ENCODE measurements at places on chromosomes 3 and 15.

DNA sequence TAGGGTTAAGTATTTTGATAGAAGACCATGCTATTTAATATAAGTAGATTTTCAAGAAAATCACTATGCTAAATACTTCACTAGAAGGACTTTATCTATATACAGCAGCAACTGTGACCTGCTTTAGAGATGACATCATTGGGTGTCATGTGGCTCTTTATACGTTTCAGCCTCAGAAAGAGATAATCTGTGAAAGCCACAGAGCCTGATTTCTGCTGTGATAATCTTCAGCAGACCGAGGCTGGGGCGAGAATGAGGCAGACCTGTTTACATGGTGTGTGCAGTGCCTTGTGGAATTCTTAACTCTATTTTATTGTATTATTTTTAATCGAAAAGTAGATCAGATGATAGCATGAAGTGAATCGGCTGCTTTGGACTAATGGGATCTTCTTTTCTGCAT is 471.2 kb downstream of the MFSD1 start:
- no peak for DNase-seq

DNA sequence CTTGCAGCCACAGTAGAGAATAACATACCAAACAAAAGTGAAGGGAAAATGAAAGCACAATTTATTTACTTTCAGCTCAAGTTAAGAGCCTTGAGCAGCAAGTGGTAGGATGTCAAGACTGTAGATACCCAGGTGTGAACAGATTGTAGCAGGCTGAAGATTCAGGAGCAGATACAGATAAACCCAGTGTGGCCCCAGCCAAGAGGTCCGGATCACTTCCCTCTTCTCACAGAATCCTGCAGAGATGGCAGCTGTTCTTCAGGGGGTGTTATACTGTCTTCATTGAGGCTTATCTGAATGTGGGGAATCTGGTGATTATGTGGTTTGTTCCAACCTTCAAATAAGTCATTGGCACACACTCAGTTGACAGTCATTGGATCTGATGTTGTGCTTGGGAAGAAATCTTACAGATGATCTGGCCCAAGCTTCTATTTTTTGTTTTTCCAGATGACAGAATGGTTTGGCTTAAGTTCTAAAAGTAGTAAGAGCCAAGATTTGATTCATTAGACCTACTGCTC is 2.2 kb downstream of the STARD9 start:
- no peak for DNase-seq

DNA sequence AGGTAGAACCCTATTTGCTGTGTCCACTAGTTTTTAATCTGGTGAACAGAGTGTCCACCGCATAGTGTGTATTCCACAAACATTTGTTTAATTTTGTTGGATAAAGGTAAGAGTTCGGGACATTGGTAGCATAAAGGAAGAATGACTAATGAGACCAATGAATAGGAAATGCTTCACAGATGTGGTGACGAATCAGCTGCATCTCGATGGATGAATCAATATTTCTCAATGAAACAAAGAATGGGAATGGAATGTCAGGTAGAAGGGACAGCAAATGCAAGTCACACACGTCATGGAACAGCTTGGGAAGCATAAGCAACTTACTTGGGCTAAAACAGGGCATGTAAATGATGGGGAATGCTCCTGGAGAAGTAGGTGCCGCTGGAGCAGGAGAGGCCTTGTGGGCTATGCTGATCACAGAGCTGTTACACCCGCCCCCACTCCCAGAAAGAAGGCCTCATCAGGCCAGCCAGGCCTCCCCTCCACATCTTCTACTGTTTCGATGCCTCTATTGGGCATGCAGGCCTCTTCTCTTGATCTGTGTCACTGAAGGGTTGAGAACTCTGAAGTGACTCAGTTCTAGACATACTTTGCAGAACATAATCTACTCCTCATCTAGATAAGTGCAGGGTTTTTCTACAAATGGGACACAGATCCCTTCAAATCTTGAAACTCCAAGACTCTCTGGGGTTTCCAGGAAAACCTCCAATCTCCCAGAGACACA is 120.0 kb upstream of the GADL1 start:
- peak; percentile 40 for DNase-seq

GRCh38 chr15:81195339-81195864 is 1.3 kb upstream of the IL16 start:
- no peak for DNase-seq

GRCh38 chr3:171809611-171809860 is 747 bp downstream of the PLD1 start:
- DNase-seq, result no peak

DNA sequence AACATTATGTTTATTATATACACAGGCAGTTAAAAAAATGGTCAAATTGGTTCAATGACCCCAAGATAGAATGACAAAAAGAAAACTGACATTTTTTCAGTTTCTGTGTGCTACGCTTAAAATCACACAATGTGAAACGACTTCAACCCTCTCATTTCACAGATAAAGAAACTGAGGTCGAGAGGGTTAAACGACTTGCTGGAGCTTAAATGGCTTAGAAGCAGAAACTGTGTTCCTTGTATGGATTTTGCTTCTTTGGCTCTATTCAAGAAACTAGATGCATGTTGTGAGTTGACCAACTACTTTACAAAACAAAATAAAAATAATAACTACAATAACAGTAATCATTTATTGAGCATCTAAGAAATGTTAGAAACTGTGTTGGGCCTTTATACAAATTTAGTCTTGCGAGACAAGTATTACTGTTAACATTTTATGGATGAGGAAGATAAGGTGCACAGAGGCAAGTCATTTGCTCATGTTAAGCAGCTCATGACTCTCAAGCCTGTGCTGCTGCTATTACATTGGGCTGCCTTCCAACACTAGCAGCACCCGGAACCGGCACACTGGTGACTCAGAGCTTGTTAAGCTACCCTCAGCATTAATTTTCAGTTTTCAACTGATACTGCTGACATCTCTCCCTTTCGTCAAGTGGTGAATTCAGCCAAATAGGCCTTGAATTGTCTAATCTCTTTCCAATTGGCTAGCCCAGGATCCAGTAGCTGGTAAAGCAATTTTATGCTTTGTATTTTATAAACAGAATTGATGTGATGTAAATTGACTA is 487.6 kb downstream of the NAALADL2 start:
- DNase-seq, result peak; percentile 10

DNA sequence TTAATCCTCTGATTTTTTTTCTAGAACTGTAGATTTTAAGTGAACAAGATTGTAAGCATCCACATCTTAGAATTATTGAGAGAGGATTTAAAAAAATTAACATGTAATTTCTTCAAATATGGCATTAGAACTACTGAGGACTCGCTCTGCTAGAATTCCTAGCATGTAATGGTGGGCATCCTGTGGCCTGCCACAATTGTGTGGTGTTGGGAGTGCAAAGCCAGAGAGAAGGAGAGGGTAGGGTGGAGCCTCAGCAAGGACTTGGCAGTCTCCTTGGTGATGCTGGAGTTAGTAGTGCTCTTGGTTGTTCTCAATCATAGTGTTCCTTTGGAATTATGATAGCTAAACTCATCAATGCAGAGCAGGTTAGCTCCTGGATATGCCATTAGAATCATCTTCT is 443.9 kb upstream of the TBL1XR1 start:
- no peak for DNase-seq

DNA sequence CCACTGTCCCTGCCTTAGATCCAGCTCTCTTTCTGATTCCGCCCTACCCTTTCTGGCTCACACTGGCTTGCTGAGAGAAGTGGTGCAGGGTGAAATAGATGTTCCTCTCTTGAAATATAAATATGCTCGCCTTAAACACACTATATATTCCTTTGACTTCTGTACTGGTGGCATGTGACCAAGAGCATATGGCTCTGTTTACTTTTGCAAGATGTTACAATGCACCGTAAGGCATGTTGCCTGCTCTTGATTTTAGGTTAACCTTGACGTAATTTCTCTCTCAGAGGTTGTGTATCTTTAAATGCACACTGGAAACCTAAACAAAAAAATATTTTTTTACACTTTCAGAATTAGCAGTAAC is 749 bp downstream of the RSRC1 start:
- DNase-seq, result no peak

DNA sequence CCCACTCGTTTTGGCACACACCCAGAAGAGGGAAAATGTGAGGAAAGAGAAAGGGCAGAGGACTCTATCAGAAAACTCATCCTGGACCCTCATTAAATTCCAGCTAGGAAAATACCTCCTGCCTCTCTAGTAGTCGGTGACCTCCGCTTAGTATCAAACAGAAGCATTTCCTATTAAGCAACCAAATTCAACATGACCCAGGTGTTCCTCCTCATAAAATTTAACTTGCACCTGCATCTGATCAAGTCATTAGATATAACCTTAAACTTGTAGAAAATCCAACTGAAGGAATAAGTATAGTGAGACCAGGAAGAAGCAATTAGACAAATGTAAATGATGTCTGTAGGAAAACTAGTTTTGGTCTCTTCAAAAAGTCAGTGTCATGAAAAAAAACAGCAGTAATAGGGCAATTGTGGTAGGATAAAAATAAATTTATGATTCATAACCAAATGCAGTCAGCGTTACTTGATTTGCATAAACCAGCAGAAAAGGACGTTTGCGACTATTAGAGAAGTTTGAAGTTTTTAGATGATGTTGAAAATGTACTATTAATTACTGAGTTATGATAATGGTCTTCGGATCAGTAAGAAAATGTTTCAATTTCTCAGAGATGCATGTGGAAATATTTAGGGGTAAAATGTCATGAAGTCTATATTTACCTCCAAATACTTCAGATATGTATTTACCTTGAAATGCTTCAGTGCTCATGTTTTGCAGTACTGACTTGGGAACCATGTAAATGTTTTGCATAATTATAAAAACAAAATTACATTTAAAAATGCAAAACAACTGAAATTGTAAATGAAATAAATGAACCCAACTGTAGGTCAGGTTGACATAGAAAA is 44.6 kb downstream of the LDHAL6B start:
- no peak for DNase-seq

DNA sequence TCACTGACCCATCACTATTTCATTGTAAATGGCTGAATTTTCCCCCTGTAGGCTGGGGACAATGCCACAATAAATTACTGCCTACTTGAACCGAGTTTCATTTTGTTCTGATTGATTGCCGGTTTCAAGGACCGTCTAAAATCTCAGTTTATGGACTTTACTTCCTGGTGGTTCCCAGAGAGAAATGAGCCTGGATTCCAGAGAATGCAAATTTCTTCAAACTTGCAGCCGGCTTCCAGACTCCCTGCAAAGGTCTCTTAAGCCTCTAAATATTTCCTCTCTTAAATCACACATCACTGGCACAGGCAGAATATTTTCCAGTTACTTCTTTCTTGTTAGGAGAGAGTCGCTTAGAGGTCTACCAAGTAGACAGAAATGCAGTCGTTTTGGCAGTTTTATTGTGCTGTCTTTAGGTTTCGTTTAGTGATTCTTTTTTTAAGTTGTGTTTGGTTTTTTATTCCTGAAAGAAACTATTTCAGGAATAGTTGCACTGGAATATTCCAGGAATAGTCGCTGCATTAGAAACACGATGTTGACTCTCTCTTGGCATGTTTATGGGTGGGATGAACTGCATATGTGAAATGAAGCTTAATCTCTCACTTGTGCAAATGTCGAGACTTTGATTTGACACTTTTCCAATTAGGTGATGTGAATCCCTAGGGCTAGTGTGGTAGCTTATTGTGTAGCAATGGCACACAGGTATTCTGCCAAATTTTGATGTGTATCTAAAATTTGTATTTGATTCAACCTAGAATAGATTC is 284.1 kb upstream of the NR2E3 start:
- DNase-seq, result no peak

- no peak for DNase-seq
These were observed 123.2 kb downstream of the RTP4 start for GRCh38 chr3:187491371-187491770.

DNA sequence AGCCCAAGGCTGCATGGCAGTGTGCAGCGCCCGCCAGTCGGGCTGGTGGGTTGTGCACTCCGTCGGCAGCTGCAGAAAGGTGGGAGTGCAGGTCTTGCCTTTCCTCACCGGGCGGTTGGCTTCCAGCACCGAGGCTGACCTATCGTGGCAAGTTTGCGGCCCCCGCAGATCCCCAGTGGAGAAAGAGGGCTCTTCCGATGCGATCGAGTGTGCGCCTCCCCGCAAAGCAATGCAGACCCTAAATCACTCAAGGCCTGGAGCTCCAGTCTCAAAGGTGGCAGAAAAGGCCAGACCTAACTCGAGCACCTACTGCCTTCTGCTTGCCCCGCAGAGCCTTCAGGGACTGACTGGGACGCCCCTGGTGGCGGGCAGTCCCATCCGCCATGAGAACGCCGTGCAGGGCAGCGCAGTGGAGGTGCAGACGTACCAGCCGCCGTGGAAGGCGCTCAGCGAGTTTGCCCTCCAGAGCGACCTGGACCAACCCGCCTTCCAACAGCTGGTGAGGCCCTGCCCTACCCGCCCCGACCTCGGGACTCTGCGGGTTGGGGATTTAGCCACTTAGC is 4.3 kb downstream of the ISL2 start:
- DNase-seq, result no peak

- DNase-seq, result no peak
These were observed 61.8 kb downstream of the SLC7A14 start for GRCh38 chr3:170524073-170524472.

DNA sequence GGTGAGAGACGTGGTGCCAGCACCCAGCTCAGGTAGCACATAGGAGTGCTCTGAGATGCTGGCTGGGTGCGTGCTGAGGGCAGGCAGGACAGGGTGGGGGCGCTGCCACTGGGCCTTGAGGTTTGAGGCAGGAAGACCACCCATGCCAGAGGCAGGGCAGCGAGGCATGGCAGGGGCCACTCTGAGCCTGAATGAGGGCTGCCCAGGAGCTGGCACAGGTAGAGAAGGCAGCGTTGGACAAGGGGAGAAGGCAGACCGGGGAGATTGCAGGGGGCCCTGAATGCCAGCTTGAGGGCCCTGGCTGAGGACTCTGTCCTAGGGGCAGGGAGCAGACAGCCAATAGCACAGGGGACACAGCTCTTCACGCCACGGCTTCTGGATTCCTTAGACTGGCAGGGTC is 50.2 kb downstream of the ADAMTS7 start:
- DNase-seq, result no peak

DNA sequence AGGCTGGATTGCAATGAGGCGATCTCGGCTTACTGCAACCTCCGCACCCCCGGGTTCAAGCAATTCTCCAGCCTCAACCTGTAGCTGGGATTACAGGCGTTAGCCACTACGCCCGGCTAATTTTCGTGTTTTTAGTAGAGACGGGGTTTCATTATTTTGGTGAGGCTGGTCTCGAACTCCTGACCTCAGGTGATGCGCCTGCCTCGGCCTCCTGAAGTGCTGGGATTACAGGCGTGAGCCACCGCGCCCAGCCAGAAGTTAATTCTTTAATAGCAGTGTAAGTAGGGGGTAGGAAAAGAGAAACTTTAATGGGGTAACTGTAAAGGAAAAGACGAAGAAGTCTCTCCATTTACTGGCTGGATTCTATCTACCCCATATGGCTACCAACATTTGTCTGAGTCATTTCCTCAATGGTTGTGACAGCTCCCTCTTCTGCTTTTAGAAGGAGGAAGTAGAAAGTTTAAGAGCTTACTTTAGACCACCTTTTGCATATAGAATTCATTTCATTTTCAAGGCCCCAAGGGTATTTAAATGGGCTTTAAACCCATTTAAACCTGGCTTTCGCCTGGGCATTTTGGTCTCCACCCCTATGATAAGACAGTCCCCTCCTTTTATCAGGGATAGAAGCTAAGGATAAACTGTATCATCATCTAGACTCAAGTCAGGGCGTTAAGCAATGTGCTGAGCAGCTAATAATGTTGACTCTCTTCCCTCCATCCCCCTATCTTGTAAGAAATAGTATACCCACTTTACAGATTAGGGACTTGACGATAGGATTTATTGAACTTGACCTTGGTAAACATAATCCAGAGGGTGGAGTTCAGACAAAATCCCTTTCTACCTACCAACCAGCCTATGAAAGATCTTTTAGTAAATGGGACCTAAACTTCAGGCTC is 1.1 kb upstream of the CDV3 start:
- DNase-seq, result peak; percentile 54

Data from RCC 7860 (cell line).